ENCODE measurements at places on chromosomes 7 and 10. TPM values are rescaled to one million over a fixed set of nuclear protein-coding genes. Genes with fewer than 3 reads are reported as not detected.

Gene PNLIP
- not detected for total RNA-seq

Gene GPNMB
- total RNA-seq = 112 TPM

Gene ARHGEF35
- 0.43 TPM for total RNA-seq

Gene UTF1
- not detected for total RNA-seq

Gene SLC39A12
- total RNA-seq = not detected

Gene TMEM176A
- total RNA-seq = not detected

Gene MYO3A
- total RNA-seq = not detected

Gene EGFR
- total RNA-seq = 12.6 TPM

Gene NCF1
- total RNA-seq = not detected

Gene STRIP2
- total RNA-seq = 3.7 TPM

Gene COL1A2
- total RNA-seq = 0.46 TPM

Gene CDNF
- total RNA-seq = not detected

Gene GPR26
- total RNA-seq = not detected

Gene EN2
- 0.29 TPM for total RNA-seq

Gene AKR1D1
- total RNA-seq = not detected

Gene NPFFR1
- not detected for total RNA-seq

Gene HTR5A
- total RNA-seq = not detected

Gene GAD2
- not detected for total RNA-seq

Gene ACSM6
- total RNA-seq = not detected

Gene CUZD1
- 0.99 TPM for total RNA-seq

Gene CNTNAP2
- total RNA-seq = 2.8 TPM

Gene DPCD
- 62.3 TPM for total RNA-seq

Gene GSTK1
- 152 TPM for total RNA-seq

Gene C10orf67
- total RNA-seq = not detected

Gene PNLIPRP3
- not detected for total RNA-seq

Gene AKR1C2
- total RNA-seq = 74.6 TPM

Gene TUBB8
- total RNA-seq = not detected

Gene CALML5
- total RNA-seq = not detected

Gene GATA3
- total RNA-seq = 0.21 TPM

Gene ADAM22
- total RNA-seq = 15.0 TPM

Gene AP5Z1
- 14.6 TPM for total RNA-seq

Gene DKK1
- 31.2 TPM for total RNA-seq

Data from H4 (cell line).